ENCODE measurements at places on chromosomes 16 and 17.
A peak's percentile ranks its signal among the peaks of the same experiment; 100 is the strongest.

- DNase-seq, result peak; percentile 10
Observed at GRCh38 chr16:2584729-2585650, 47.2 kb downstream of the PDPK1 start.

- DNase-seq, result peak; percentile 59
Observed at GRCh38 chr17:30812218-30813177, 12.0 kb downstream of the CRLF3 start.

DNA sequence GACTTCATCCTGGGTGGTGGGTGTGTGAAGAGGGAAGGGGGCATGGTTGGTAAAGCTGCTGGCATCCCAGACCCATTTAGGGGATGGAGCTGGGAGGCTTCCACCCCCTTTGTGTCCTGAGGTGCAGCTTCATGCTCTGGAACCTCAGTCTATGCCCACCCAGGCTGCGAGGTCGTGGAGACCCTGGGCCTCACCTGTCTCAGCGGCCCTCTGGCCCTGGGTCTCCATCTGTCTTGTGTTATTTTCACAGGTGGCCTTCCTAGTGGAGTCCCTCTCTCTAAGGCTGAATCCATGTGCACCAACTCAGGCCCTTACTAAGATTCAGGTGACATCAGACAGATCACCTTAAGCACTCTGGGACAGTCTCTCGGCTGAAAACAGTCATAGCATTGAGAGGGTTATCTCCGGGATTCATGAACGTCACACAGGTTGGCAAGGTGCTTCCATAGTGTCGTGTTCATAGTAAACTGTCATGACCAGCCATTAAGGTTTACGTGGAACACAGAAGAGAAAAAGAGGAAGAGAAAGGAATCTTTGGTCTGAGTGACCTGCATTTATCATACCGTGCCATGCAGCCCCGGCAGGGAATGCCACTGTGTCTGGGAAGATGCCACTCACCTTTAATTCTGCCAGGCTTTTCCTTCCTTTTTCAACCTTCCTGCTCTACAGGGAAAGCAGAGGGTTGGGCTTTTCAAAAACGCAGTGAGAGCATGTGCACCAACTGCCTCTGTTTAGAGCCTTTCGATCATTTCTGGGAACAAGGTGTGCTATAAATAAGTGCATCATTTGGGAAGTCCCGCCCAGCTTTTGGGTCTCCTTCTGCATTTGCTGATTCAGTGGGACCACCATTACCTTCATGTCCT is 4.5 kb upstream of the FOXL1 start:
- no peak for DNase-seq

DNA sequence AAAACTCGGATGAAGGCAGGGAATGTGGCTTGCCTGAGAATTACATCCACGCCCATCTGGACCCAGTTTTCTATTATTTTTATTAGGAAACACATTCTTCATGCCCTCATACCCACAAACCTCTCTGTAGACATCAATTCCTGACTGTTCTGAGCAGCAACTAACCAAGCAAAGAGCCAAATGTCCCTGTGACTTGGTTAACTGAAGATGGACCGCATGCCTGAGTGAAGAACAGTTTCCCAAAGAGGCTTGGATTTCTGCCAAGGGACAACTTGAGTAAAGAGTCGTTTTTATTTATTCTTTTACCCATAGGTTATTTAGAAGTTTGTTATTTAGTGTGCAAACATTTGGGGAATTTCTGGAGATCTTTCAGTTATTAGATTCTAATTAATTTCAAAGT is 259.8 kb downstream of the GRIN2A start:
- no peak for DNase-seq

GRCh38 chr17:32742681-32743538 is 134.0 kb downstream of the MYO1D start:
- no peak for DNase-seq

DNA sequence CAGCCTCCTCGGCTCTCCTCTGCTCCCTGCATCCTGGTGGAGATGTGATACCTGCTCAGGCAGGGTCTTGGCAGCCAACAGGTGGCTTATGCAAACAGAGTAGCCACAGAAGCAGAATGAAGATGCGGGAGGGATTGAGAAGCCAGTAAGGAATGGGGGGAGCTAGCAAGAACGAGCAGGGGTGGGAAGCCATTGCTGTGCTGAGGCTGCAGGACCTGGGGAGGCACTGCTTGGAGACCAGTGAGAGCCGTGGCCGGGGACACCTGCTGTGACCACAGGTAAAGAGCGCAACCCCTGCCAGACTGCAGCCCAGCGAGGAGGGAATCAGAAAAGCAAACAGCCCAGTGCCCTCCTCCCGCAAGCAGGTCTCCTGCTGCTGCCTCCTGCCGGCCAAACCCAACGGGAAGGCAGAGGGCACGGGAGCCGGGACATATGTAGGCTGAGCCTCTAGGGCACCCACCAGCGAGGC is 14.7 kb downstream of the AIPL1 start:
- no peak for DNase-seq

GRCh38 chr17:40433551-40434415 is 9.5 kb upstream of the IGFBP4 start:
- no peak for DNase-seq

DNA sequence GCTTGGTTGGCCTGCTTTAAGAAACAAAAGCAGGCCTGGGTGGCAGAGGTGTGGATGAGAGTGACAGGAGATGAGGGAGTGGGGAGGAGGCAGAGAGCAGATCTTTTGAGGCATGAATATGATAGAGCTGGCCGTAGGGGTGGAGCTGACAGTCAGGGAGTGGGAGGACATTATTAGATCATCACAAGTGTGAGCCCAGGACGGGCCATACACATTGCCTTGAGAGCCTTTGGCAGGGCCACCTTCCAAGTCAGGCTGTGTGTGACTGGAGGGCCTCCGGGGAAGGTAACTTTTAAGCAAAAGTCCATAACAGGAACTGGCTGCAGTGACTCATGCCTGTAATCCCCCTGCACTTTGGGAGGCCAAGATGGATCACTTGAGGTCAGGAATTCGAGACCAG is 26.3 kb downstream of the GINS3 start:
- peak; percentile 12 for DNase-seq

GRCh38 chr17:28745786-28746411 is 2.1 kb downstream of the TRAF4 start:
- DNase-seq, result no peak

DNA sequence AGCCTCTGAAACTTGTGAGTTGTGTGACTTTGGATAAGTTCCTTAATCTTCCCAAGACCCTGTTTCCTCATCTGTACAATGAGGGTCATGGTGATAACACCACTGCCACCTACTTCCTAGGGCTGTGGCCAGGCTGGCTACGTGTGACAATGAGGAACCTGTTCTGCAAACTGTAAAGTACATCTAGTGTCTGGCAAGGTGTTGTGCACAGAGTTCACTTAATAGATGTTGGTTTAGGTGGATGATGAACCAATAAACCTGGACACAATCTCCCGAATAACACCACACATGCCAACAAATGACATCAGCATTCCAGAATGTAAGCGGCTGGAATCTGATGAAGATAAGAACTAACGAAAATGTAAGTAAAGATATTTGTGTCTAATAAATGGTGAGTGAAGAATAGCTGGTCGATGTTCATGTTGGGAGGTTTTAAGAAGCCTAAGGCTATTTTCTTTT is 82.3 kb downstream of the MARCHF10 start:
- peak; percentile 25 for DNase-seq

DNA sequence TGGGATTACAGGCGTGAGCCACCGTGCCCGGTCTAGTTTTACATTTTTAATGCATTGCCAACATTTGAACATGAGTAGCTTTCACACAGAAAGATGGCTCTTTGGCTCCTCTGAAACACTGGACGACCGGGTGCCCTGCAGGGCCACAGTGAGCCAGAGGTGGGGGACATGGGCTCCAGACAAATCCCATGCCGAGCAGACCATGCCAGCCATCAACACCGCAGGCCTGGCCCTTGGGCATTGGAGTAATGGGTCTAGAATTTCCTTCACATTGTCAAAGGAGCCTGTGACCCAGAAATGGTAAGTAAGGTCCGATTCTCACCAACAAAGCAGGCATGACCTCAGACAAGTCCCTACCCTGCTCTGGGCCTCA is 21.4 kb upstream of the MPRIP start:
- no peak for DNase-seq

DNA sequence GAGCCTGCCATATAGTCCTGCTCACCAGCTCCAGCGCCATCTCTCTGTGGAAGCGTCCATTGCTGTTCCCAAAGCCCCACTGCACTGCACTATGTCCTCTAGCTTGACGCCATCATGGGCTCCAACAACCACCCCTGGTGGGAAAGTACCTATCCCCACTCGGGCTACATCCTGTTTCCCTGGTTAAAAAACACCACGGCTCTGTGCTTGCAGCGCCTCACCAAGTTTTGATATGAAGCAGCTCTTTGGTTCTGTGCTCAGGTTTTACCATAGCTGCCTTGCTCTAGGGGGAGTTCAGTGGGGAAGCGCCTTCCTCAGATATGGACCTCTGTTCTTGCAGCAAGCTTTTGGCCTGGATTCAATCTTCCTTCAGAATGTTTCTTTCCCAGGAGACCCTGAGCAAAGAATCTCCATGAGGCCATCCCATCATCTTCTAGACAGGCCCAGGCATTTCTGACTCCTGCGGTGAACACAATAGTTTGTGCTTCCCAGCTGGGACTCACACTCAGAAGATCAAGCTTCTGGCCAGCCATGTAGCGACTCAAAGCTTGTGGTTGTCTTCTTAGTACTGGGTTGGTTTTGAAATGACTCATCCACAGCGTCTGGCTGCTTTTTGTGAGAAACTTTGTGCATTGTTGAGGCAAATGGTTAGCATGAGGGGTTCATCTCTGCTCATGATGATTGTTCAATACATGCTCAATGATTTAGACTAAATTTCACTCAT is 39.5 kb downstream of the DYNLRB2 start:
- DNase-seq, result peak; percentile 35

GRCh38 chr16:649631-650030 is 466 bp downstream of the WDR90 start:
- no peak for DNase-seq

DNA sequence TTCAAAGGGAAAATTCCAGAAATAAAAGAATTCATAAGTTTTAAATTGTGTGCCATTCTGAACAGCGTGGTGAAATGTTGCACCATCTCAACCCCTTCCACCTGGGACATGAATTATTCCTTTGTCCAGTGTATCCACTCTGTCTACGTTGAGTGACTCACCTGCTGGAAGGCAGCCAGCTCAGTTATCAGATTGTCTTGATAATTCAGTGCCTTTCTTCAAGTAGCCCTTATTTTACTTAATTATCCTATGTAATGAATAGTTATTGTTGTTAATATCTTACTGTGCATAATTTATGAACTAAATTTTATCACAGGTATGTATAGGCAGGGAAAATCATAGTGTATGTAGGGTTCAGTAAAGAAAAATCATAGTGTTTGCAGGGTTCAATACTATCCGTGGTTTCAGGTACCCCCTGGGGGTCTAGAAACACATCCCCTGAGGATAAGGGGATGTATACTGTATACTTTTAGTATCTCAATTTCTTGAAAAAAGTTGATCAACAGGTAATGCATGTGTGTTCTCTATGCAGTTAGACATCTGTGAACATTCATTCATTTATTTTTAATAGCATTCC is 7.7 kb upstream of the PCTP start:
- no peak for DNase-seq

DNA sequence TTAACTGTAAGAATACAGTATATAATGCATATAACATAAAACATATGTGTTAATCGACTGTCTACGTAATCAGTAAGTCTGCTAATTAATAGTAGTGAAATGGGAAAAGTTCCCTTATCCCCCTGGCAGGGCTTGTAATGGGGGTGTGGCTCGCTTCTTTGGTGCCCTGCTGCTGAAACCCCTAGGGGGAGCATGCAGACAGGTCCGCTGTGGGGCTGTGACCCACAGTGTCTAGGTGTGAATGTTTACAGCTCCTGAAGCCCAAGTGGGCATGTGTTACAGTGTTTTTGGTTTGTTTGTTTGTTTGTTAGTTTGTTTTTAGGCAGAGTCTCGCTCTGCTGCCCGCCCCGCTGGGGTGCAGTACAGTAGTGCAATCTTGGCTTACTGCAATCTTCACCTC is 495.7 kb downstream of the SHISA9 start:
- no peak for DNase-seq

- DNase-seq, result peak; percentile 91
Observed at GRCh38 chr17:76726776-76727718, at the start of gene METTL23. Gene METTL23, plus strand, starts transcription at chr17:76726839. Its CDS starts 2,872 bp downstream, at chr17:76729711.

- DNase-seq, result no peak
Observed at GRCh38 chr16:88854306-88855111, 2.2 kb downstream of the GALNS start.

GRCh38 chr17:12040478-12040877 is 19.8 kb downstream of the MAP2K4 start:
- DNase-seq, result no peak

DNA sequence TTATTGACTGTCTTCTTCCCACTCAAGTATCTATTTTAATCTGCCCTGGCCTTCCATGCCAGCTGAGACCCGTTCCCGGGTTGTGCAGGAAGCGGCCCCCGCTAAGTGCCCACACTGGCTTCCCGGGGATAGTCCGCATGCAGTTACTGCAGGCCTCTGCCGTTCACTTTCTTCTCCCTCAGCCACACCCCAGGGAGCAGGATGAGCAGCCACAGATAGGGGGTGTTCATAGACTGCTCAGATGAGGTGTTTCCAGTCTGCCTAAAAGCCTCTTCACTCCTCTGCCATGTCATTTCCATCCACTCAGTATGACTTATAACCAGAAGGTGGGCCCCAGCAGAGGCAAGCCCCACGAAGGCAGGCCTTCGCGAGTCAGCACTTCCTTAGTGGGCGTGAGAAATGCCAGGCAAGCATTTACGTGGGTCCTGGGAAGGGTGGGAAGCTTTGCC is 7.7 kb downstream of the MED9 start:
- no peak for DNase-seq

GRCh38 chr16:30977502-30977901 is 7.5 kb upstream of the HSD3B7 start:
- DNase-seq, result peak; percentile 25

DNA sequence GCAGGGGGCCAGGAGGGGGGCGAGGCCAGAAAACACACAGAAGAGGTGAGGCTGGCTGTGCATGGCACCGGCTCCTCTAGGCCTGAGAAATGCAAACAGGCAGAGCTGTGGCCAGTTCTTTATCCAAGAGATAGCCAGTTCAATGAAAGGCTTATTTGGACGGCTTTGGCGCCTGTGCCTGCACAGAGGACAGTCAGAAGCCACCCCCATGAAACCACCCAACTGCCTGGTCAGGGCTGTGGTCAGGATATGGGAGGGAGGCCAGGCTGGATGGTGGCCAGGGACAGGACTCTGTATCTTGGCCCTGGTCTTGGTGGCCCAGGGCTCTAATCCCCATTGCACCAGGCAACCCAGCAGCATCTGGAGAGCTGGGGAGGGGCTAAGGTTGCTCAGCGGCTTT is 24.5 kb upstream of the GPRC5C start:
- DNase-seq, result no peak

- peak; percentile 56 for DNase-seq
Observed at GRCh38 chr17:14840616-14841231, 424.4 kb downstream of the PMP22 start.

DNA sequence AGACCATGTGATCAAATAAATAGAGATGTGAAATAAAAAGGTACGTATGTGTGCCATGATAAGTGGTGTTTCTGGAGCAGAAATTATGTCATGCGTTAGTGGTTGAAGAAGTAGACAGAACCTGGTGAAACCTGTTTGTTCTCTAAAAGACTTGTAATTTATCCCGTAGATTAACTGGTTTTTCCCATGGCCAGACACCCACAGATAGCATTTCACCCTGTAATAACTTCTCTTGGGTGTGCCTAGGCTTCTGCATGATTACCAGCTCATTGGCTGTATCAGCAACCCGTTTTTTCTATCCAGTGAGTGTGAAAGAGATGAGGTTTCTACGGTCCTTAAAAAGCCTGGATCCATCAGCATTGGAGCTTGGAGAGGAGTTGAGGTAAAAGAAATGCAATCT is 471.3 kb downstream of the NPIPA7 start:
- DNase-seq, result no peak

Measured in foreskin fibroblast (primary cell).